GM12865 (cell line): ENCODE measurements at places on chromosomes 7 and 10.

DNA sequence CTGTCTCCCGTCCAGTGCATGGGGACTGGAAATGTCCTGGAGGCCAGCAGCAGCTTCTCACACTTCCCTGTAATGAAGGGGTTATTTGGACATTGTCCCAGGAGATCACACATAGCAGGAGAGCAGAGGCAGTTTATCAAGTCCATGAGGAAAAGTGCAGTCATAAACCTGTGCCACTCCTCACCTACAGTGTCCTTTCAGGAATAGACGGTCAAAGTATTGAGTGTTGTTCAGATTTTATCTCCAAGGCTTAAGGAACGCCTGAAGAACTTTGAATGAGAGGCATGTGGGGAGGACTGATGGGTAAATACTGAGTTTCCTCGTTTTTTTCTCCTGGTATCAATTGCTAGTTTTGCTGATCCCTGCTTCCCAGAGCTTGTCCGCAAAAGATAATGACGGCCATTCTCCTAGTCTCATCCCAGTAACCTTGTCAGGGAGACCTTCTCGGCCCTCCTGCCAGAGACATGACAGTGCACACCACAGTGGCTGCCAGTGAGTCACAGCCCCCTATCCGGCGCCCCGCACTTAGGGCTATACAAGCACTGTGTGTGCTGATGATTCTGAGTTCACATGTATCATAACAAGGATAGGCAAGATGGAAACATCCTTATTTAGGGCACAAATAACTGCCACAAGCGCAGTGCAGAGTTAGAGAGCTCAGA lies 495.5 kb upstream of the MGMT start:
- no peak for DNase-seq

GRCh38 chr7:139914306-139915267 lies 85.5 kb downstream of the TBXAS1 start:
- DNase-seq, result no peak

GRCh38 chr10:103600325-103600724 lies 106.8 kb downstream of the NEURL1 start:
- DNase-seq, result no peak

GRCh38 chr7:3246127-3246526 lies 54.9 kb upstream of the SDK1 start:
- DNase-seq, result no peak

- DNase-seq, result peak; percentile 69
These were observed 6.7 kb upstream of the SMNDC1 start for GRCh38 chr10:110311357-110311949.

GRCh38 chr10:61903221-61903927 lies 1.9 kb downstream of the ARID5B start:
- DNase-seq, result peak; percentile 86

GRCh38 chr7:92025260-92025659 lies 84.6 kb downstream of the AKAP9 start:
- no peak for DNase-seq

DNA sequence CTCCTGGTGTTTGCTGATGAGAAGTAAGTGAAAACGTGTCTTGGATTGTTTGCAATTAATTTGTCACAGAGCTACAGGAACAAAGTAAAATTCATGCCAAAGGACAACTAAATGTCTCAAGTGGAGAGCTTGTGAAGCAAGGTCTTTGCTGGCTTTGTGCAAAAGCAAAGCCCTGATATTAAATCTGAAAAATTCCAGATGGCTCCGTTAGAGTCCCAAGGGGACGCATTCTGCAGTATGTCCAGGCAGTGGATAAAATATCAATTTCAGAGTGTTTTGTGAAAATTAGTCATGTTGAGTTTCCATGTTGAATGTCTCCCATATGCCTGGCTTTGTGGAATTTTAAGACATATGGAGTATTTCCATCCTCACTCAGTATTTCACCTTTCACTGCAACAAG lies 102.5 kb upstream of the PTN start:
- no peak for DNase-seq

- no peak for DNase-seq
These were observed 20.7 kb downstream of the CCDC3 start for GRCh38 chr10:12980713-12981306.

- DNase-seq, result no peak
These were observed 1.2 kb downstream of the SLC4A2 start for GRCh38 chr7:151060416-151061212.

DNA sequence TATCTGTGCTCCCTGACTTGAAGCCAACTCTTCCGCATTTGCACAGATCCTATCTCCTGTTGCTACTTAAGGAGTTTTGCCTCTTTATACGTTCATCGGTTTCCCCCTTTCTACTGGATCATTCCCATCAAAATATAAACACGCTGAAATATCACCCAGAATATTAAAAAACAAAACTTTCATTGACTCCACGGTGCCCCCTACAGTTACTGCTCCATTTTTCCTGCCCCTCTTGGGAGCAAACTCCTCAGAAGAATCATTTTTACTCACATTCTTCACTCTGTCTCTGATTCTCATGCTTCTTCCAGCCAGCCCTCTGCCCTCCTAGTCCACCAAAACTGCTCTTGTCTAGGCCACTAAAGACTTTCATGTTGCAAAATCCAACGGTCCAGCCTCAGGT lies 66.4 kb downstream of the MYOF start:
- no peak for DNase-seq

DNA sequence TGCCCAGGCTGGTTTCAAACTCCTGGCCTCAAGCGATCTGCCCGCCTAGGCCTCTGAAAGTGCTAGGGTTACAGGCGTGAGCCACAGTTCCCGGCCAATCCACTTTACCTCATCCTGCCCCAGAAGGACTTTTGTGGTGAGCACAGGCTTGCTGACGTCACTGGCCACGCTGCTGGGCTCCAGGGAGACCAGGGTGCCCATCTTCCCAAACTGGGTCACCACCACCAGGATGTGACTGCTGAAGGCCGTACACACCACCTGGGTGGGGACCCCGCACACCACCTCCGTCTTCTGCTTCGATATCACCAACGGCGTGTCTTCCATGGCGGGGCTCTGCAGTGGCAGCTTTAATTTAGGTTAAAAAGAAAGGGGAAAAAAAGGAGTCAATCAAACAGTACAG lies 816 bp downstream of the PSMG3 start:
- DNase-seq, result peak; percentile 63

DNA sequence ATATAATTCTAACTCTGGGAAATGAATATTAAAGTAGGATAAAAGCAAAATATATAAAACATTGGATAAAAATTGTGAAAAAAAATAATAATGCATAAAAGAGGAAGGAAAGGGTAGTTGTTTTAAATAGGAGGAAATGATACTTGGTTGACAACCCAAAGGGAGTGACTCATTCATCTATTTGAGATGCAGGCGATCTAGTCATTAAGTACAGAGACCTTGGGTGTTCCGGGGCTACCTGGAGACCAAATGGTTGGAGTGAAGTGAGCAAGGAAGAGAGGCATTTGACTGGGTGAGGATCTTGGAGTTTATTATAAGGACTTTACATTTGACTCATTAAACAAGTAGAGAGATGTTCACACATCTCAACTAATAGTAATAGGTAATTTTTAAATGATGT lies 111.0 kb downstream of the LRRTM3 start:
- no peak for DNase-seq
